ENCODE measurements at places on chromosomes 6 and 20.

DNA sequence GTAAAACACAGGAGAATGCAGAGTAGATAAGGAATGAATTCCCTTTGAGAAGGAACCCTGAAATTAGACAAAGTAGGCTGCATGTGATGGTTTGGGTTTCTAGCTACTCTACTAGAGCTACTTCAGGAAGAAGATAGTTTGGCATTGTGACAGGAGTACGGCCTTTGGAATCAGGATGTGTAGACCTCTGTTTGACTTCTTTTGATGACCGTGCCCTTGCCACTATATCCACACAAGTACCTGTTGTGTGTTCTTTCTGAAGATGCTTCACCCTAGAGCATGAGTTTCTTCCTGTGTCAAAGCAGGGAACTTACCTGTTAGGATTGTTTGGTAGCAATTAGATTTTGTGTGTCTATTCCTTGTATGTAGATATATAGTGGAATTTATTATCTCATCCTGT, 41.7 kb downstream of the CD2AP start:
- DNase-seq: no peak

- DNase-seq: no peak
These were observed 82.2 kb downstream of the FHL5 start for GRCh38 chr6:96645106-96645505.

DNA sequence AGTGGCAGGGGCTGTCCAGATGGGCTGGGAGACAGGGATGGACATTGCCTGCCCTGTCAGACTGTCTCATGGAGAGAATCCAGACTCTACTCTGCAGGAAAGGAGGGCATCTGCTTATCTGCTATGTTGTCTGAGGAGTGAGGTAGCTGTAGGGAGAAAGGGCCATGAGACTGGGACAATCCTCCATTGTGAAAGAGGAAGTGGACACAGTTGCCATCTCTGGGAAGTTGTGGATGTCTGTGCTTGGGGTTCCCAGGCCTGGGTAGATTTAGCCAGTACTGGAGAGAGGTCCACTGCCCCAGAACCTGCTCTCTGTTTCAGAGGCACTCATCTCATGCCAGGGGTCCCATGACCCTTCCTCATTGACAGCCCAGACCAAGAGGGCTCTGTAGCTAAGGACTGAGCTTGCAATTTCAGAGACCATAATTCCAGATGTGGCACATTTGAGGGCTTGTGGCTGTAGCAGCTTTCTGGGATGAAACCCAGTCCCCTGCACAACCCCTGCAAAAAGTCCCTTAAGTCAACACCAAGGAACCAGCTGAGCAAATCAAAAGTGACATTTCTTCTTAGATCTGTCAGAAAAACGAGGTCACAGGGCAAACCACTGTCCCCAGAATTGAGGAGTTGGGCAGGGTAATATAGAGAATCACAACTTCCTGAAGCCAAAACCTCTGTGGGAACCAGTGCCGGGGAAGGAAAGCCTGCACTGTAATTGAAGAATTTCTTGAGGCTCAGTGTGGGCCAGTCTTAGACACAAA, 4.1 kb upstream of the SIRPG start:
- no peak for DNase-seq

- no peak for DNase-seq
These were observed 32.3 kb upstream of the PLEKHG1 start for GRCh38 chr6:150567380-150567779.

DNA sequence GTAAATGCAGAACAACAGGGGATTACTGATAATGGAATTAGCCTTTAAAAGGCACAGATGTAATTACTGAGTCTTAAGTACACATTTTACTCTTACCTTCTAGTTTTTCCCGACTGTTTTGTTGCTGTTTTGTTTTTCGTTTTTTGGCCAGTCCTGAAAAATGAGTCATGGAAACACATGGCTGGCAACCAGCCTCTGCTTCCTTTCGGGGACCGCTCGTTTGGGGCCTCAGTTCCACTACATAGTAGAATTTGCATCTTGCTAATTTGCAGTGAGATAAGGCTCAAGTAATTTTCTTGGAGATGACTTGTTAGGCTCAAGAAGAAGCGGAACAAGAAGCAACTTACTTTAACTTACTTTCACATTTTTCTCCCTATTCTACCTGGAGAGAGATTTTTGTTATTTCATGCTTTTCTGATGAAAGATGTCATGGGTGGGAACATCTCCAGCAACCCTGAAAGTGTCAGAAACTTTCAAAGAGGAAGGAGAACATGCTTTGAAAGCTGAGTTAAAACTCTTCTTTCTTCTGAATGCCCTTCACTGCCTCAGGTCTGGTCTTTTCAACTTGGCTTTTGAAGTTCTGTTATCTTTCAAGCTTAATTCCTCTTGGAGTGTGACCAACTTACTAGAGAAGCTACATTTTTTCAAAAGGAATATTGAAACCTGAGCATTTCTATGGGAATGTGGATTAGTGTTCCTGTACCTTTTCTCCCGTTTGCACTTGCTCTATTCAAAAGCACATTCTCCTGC, 71.5 kb upstream of the HDAC2 start:
- no peak for DNase-seq

DNA sequence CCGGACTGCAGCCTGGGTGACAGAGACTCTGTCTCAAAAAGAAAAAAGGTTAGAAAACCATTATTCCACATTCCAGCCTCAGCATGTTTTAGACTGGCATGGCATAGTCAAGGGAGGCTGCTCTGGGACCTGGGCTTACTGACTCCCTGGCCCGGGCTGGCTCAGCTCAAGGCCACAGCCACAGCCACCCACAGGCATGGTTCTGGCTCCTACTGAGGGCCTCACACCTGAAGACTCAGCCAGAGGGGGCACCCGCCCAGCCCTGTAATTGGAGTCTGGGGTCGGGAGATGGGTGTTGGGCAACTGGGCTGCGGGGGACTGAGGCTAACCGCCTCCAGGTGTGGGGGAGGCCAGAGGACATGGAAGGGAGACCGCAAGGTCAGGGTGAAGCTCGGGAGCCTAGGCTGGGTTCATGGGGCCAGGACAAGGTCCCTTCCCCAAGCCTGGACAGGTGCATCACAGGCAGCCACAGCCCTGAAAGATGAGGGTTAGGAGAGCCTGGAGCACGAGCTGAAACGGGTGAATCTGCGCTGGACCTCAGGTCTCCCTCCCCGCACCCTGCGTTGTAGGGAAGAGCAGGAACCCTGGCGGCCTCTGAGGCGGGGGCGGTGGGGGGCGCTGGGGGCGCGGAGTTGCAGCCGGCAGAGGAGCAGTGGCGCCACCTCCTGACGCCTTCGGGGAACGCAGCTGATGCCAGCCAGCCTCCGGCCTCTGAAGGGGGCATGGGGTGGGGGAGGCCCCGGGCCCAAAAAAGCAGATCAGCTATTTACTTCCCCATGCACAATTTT, 67.7 kb upstream of the SRSF6 start:
- no peak for DNase-seq

GRCh38 chr6:35140639-35141006, 516 bp downstream of the TCP11 start:
- DNase-seq: no peak

- no peak for DNase-seq
These were observed 499.3 kb downstream of the CDKAL1 start for GRCh38 chr6:21033575-21034026.

GRCh38 chr6:17601386-17601703, 1.2 kb downstream of the FAM8A1 start:
- DNase-seq: no peak

GRCh38 chr6:20746024-20746423, 211.8 kb downstream of the CDKAL1 start:
- DNase-seq: no peak

DNA sequence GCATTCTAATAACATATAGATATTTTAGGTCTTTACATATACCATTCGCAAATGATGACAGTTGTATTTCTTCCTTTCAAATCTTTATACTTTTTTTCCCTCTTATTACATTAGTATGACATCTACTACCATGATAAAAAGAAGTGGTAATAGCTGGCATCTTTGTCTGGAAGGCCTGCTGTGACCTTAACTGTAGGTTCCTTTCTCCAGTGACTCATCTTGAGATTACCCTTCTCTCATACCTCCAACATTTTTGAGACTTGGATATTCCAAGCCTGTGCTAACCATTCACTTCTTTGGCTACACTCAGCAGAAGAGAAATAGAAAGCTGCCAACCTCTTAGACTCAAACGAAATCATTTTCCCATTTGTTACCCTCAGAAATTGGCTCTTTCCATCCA, 30.3 kb downstream of the ZKSCAN8 start:
- no peak for DNase-seq

DNA sequence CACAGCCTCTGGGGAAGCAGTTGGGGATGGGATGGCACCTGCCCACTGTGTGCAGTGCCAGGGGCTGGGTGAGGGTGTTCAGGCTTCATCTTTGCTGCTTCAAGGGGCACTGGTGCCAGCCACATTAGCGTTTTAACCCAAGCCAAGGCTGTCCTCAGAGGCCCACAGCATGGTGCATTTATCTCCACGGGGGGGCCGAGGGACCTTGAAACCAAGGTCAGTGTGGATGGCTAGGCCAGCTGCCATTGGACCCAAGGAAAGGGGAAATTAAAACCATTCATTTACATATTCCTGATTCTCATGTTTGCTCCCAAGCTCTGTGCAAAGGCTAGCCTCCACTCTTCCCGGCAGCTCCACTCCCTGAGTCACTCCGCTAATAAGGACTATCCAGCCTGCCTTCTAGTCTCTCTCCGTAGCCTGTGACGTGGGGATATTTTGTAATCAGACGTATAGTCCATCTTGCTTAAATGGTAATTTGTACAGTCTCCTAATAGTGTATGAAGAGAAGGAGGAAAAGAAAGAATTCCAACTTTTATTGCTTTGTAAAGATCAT, 197.1 kb downstream of the CDH4 start:
- DNase-seq: no peak

- peak; percentile 82 for DNase-seq
These were observed 7.1 kb upstream of the PSMG4 start for GRCh38 chr6:3251462-3252314.

DNA sequence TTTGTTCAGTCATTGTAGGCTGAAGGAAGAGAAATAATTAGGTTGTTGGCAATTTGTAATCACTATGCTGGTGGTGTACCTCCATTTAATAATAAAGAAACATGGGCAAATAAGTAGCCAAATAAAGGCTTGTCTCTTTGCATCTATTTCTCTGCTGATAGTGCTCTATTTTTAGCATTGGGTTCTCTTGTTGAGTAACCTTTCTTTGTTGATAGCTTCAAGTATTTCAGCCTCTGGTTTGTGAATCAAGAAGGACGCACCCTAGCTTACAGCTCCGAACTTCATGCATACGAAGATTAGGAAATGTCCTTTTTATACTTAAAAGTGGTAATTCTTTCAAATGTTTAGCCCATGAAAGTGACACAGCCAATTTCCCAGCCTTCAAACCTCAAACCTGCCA, 2.6 kb downstream of the PPP1R14C start:
- no peak for DNase-seq

DNA sequence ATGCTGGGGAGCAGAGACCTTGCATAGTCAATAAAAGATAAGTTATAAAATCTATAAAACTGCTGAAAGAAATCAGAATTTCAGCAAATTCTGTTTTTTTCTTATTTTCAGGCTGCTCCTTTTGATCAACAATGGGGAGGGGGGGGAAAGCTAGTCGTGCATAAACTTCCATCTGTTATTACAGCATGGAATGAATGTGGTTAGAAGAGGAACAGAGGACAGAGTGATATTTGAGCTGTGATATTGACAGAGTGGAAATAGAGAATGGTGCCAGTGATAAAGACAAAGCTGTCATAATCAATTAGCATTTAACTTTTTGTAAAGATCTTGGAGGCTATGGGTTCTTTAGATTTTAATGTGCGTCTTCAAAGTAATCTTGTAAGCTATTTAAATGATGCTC, 43.4 kb upstream of the QKI start:
- DNase-seq: no peak

DNA sequence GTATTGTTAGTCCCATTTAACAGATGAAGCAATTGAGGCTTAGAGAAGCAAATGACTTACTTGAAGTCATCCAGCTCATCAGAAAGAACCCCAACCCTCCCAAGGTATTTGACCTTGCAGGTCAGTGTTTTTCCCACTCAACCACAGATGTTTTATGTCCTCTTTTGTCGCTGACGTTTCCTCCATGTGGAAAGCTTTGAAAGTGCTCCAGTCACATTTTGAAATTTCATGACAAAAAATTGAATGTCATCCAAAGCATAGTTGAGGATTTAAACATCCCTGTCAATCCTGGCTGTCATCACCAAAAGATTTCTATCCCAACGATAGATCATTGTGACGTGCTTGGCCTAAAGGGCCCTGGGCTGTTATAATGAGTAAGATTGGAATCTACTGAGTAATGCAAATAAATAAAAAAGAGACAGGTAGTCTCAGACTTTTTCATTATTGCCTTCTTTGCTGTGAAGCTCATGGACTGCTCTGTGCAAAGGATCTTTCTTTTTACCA, 102.7 kb downstream of the TSHZ2 start:
- DNase-seq: no peak

DNA sequence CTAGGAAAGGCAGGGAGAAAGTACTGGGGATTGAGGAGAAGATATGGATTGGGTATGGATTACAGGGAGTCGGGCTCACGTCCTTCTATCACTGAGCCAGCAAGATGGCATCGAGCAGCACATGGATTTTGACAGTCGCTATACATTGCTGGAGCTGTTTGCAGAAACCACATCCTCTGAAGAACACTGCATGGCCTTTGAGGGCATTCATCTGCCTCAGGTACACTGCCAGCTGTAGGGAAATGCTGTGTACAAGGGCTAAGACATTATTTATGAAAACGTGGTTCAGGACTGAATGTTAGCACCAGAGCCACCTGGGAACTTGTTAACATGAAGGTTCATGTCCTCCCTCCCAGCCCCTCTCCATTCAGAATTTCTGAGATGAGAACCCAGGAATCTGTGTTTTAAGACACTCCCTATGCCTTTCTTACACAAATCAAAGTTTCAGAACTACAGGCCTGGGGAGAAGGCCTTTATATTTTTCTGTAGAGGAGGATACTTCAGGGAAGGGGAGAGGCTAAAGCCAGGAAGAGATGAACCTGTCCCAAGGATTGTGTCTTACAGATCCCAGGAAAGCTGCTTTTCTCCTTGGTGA, 3.5 kb downstream of the CUL9 start:
- DNase-seq: no peak

DNA sequence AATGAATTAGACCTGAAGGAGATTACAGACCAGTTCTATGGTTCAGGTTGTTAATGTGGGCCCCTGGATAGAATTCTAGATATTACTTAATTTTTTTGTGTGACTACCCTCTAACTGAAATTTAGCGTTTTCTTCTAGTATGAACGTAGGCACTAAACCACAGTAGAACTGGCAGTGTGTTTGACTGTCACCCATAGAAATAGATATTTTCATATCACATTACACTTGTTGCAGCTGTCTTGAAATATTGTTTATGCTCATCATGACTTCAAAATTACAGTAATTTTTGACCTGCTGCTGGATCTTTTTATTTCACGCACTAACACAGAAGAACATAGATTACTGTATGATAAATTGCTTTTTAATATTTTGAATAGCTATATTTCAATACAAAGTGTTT, 31.6 kb downstream of the E2F3 start:
- no peak for DNase-seq
